Amniotic stem cell (primary cell): ENCODE measurements at places on chromosomes 12 and 14.

GRCh38 chr14:44970907-44971306 lies 8.9 kb downstream of the TOGARAM1 start:
- DNase-seq, result no peak

DNA sequence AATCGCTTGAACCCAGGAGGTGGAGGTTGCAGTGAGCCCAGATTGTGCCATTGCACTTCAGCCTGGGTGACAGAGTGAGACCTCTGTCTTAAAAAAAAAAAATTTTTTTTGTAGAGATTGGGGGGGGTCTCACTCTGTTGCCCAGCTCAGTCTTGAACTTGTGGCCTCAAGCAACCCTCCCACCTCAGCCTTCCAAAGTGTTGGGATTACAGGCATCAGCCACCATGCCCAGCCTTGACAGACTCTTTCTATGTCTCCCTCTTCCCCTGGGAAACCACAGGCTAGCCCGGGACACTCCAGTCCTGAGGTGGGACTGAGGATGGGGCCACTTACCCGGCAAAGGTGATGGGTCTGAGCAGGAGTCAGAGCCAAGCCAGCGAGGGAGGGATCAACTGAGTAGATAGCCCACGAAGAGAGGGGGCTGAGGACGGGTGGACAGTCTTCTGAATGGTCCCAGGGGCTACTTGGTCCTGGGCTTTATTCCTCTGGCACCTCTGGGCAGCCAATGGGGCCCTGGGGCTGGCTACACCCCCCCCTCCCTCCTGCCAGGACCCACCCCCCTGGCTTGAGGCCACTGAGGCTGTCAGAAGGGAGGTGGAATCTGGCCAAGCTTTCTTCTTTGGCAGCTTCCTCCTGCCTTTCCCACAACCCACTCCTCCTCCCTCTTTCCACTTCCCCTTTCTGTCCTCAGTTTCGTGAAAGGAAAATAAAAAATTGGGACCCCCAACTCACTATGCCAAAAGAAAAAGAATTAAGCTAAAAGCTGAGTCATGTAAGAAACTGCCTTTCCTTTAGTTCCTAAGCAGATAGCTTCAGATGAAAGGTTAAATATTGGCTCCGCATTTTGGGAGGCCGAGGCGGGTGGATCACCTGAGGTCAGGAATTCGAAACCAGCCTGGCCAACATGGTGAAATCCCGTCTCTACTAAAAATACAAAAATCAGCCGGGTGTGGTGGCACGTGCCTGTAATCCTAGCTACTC lies at the start of gene SDS:
Gene SDS (minus strand): TSS at position 453 of the 981 bp plus-strand sequence. CDS start 4,179 bp downstream, outside the sequence.
- DNase-seq, result no peak

DNA sequence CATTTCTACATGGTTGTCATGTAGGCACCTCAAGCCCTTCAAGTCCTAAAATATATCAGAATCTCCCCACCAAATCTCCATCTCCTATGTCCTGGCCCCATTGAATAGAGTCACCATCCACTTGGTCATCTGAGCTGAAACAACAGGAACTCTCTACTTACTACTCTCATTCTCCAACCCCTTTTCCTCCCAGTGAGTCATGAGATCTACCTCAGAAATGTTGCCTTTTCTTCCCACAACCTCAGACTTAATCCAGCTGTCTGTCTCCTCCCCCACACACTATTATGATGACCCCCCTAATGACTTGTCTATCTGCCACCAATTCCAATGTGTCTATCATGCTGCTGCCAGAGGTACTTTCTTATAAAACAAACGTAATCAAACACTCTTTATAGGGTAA lies 72.3 kb upstream of the TMEM263 start:
- no peak for DNase-seq

DNA sequence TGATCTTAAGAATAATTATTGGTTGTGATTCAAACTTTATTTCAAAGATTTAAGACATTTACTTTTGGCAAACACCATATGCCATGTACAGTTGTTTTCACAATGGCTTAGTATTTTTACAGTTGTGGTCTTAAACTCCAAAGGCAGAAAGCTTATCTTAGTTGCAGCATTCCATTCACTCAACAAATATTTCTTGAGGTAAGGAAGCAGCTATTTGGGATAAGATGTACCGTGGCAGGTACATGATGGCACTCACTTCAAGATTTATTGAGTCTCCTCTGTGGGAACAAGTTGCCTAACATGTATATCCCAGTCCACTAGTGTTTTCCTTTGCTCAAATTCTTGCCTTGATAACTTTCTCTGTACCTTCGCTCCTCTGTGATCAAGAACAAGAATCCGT lies 8.0 kb upstream of the MON2 start:
- no peak for DNase-seq

DNA sequence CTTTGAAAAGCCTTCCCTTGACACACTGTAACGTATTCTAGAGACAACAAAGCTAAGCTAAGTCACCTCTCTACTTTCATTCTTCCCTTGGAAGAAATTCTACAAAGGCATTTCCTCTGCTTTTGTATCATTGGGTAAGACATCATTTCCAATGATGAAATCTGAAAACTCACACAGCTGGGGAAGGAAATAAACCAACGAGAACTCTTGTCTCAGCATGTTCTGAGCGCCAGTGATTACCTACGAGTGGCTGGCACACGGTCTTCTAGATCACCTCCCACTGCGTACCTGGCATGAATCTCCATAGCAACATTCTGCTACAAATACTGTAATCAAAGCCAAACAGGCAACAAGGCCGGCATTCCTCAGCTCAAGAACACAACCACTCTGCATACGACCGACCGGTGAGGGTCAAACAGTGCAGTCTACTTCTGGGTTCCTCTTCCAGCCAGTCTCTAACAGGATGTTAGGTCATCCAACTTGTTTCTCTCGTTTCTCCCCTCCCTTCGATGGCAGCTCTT lies 7.6 kb downstream of the VPS37B start:
- no peak for DNase-seq

DNA sequence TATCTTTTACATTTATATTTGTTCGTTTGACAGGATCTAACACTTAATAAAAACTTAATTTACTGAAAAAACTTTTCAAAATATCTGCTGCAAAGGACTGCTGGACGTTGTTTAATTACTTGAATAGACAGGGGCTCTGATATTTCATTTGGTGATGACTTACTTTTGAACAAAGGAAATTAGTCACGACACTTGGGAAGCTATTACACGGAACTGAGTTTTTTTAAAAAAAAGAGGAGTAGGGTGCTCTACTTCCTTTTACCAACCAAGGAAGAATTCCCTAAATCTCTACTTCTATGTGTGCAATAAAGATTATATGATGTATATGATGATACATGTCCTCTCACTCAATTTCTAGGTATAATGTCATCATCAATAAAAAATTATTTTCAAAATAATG lies 4.7 kb downstream of the FGD6 start:
- no peak for DNase-seq

DNA sequence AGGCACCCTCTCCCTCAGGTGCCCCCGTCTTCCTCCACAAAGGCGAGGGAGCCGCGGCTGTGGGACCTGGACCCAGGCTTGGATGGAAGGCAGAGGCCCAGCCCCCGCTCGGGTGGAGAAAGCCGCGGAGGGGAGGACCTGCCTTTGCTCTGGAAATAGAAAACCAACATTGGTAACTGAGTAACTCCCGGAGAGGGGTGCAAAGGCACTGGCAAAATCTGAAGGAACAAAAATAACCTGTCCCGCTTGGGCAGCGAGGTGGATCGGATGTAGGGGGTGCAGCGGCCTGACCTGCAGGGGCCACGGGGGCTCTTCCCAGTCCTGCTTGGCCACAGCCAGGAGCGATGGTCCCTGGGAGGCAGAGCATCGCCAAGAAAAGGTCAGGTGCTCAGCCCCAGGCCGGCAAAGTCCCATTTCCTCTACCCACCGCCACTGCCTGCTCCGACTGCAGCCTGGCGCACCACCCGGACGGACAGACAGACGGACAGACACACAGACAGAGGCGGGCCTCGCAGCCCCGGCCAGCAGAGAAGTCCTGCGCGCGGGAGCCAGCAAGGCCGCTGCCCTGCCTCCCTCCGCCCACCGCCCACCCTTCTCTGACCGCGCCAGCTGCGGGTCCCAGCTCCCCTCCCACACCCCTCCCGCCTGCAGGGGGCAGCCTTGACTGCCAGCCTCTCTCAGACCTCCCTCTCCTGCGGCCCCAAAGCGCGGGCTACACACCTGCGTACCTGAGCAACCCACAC lies 21.4 kb upstream of the TMEM106C start:
- no peak for DNase-seq

DNA sequence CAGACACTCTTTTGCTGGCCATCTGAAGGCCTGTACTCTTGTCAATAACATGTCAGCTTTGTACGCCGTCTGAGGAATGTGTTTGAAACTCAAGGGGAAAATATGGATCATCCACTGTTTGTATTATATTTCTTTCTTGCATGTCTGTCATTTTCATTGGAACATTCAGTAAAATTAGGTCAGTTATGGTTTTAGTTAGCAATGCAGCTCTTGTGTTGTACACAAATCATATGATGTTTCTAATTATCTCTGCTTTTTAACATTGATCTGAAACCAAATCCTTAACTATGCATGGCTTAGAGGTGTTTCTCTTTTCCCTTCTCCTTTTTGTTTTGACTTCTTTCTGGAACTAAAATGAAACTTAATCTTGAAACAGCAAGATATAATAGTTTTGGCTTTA lies 333.6 kb upstream of the PRICKLE1 start:
- no peak for DNase-seq
